ENCODE measurements at places on chromosomes 5 and 9.

- DNase-seq = no peak
These were observed 3.1 kb upstream of the AHRR start for GRCh38 chr5:318341-318897.

GRCh38 chr9:81693671-81694378, 4.5 kb upstream of the TLE1 start:
- DNase-seq = no peak

DNA sequence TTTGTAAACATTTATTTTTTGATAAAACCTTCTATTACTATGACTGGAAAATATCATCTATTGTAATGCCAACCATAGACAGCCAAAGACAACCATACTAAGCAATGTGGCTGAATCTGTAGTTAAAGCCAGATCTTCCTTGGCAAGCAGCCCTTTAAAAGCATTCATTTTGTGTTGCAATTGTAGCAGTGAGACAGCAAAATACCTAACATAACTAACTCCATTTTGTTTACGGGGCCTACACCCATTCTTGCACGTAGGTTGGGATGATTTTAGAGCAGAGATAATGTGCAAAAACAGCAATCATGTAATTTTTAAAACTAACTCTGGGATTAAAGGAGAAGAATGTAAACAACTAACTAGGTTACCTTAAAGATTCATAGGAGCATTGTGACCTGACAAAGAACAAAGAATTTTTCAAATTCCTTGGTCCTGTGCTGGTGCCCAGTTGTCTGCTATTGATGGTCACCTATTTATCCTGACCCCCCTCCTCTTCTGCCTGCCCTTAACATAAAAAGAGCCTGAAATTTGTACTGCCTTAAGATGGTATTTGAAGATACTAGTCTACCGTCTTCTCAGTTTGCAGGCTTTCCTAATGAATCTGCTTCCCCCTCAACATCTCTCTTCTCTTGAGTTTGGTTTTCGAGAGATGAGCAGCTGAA, 10.6 kb downstream of the IFNA1 start:
- no peak for DNase-seq

- no peak for DNase-seq
These were observed 297.9 kb upstream of the BRINP1 start for GRCh38 chr9:119667163-119667562.

DNA sequence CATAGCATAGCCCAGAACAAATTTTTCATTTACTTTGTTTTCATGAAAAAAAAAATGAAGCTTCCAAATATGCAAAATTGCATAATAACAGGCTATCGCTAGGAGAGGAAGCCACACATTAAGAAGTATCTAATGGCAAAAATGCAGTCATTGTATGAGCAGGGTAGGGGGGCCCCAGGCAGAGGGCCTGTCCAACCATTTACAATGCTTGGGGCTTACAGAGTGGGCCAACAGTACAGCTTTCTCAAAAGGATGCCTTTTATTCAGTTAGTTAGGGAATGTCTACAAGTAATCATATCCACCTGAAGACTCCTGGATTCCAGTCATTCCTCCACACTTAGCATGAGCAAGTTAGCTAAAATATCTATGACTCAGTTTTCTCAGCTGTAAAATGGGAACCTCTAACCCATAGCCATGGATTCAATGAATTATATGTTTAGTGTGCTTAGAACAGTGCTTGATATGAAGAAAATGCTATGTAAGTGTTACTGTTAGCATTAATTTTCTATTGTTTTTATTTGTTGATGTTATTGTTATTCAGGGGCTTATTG, 117.7 kb downstream of the GAS1 start:
- no peak for DNase-seq

DNA sequence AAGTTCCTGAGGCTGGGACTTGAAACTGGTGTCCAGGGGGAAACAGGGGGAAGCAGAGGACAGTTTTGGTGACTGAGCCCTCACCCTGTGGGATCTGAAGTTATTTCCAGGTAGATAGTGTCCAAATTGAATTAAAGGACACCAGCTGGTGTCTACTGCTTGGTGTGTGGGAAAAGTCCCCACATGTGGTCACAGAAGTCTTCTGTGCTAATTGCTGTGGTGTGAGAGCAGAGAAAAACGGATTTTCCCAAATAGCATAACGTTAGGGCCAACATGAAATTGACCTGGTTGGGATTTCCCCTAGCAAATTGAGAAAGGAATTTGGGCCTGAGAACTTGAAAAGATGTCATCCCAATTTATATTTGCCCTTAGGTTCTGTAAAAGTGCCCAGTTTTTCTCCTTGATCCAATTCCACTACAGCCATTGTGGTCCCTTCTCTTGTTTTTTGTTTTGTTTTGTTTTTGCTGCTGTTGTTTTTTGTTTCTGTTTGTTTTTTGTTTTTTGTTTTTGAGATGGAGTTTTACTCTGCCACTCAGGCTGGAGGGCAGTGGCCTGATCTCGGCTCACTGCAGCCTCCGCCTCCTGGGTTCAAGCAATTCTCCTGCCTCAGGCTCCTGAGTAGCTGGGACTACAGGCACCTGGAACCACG, 5.6 kb upstream of the STARD4 start:
- DNase-seq = no peak

DNA sequence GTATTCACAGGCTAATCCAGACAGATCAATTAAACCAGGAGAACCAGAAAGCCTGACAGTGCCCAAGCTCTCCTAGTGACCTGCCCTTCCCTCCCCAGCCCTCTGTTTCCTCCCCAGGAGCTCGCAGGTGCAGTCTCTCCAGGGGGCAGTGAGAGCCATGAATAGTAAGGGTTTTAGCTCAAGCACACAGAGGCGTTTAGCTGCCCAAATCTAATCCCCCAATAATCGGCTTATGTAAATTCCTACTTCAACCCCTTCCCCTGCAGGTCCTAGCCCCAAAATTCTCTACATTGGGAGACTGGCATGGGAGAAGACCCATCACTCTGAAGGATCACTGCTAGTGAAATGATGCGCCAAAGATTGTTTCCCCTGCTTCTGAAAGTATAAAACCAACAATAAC, 10.5 kb upstream of the TAL2 start:
- no peak for DNase-seq

DNA sequence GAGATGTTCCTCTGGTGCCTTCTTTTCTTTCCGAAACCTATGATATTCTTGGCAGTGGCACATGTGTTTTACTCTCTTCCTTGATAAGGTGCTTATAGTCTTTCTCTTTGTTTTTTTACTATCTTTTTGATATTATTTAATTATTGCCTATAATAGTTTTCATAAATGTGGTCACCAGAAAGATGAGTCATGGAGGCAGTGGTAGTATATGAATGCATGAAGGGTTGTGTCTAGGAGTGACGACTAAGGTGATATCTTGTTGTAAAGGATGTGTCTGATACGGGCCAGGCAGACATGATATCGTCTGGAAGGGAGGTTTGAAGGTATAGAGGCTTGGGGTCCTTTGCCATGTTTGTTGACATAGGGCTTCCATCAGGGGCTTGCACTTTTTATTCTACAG, 36.8 kb downstream of the SLC44A1 start:
- DNase-seq = no peak

GRCh38 chr5:14748180-14748900, 83.8 kb downstream of the OTULIN start:
- no peak for DNase-seq

DNA sequence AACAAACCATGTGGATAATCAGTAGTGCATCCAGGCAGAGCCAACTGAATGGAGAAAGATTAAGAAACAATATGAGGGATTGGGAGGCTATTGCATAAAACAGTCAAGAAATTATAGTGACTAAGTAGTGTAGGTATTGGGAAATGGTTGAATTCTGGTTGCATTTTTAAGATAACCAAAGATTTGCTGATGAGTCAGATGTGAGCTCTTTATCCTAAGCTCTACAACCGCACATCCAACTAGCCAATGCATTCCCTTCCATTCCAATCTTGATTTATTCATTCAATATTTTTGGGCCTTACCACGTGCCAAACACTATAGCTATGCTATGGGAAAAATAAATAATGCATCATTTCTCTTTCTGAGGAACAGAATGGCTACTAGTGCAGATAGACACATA, 524.5 kb upstream of the RGMB start:
- no peak for DNase-seq

GRCh38 chr5:83124593-83124992, 47.2 kb downstream of the XRCC4 start:
- no peak for DNase-seq

DNA sequence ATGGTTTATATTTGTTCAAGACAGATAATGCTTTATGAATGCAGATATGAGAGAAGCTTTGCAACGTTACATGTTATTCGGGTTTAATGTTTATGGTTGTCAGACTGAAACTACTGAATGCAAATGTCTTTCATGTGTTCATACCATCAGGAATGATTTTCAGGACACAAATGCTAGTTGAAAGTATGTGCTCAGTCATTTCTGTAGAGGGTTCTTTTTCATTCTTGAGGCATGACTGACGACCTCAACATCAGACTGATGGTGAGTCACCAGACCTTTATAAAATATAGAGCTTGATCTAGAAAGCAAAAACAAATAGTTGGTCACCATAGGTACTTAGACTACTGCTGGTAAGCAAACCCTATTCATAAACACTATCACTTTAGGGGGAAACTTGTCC, 287.3 kb upstream of the NUDT12 start:
- DNase-seq = no peak

DNA sequence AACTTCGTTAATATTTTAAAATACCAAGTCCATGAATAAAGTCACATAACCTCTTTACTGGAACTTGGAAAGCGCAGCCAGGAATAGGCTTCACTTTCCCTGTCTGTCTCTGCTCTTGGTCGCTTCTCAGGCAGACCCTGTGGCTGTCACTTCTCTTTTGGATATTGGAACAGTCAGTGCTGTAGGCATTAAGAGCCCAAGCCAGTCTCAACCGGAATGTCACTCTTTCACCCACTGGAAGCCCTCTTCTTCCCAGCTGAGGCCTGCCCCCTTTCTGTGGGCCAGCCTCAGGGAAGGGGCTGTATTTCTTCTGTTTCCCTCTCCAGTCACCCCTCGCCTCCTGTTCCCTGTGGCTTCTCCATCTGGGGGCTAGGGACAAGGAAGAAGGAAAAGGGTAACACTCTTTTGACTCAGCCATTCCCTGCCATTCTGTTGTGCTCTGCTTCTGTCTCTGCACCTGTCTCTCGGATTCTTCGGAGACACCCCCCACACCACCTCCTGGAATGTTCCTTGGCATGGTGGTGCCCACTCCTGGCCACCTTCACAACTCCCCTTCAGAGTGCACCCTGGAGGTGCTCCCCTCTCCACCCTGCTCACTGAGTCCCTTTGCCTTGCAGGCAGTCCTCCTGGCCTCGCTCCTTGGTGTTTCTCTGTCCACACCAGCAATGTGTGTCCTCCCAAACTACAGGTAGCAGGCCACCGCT, 103.4 kb downstream of the TRIO start:
- no peak for DNase-seq

- DNase-seq = no peak
These were observed 6.7 kb downstream of the CDC37L1 start for GRCh38 chr9:4686112-4686511.

DNA sequence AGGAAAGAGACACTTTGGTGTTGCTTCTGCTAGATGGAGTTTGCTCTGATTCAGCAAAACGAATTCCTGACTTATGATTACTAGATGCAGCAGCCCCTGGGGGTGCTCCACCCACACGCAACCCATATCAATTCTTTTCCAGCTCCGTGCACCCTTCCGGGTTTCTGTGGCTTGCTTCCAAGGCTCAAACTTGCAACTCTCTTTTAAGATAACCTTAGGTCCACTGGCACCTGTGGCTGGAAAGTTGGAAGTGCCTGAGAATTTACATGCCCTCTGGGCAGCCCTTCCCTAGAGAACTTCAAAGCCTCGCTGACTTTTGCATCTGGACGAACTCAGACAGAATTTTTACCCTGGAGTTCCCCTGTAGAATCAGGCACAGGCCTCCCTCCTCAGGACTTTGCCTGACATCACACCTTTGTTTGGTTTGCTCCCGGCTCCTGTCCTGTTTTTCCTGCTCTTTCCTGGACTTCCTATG, 224.9 kb downstream of the SNX18 start:
- DNase-seq = no peak

DNA sequence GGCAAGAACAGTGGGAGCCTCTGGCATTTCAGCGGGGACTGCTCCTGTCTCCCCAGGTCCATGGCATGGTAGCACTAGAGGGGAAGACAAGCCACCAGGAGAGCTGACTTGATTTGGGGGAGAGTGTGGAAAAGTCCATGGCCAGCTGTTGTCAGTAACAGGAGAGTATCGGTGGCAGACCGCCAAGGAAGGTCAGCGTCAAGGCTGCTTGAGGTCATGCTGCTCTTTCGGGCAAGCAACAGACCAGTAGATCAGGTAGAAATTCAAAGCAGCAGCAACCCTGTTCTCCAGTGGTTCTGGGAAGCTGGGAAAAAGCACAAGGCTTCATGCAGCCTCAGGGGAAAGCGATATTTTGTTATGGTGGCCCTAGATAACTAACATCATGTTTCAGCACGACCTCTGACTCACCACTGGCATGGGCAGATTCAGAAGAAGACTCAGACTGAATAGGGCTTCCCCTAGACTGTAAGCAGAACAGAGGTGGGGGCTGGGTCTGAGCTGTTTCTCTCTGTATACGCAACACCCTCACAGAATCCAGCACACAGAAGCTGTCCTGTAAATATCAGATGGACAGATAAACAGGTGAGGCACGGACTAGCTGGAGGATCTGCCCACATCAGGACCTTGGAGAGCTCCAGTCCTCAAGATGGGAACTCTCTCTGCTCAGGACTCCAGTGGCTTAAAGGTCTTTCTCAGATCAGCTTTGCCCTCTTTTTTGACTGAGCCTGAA, 35.2 kb upstream of the PLEKHG4B start:
- no peak for DNase-seq

DNA sequence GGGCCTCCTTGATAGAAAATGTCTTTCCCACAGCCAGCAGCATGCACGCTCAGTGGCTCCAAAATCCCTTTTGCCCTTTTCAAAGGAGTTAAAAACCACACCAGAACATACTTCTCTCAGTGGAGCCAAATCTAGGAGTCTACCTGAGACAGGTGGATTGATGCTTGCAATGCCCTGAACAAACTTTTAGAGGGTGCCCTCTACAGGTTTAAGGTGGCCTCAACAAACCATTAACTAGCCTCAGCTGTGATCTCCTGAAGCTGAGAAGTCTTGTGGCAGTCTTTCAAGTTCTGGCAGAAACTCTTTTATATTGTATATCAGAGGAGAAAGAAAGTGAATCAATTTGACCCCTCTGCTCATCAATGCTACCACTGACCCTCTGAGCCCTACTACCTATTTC, 125.4 kb downstream of the MED27 start:
- no peak for DNase-seq

- no peak for DNase-seq
These were observed at the start of gene NEUROG1 for GRCh38 chr5:135535820-135536801. TSS of gene NEUROG1 (minus strand) at chr5:135535964. CDS start at chr5:135535690, 274 bp downstream.
